ENCODE measurements at places on chromosomes 1 and 21. TPM values are rescaled to one million over a fixed set of nuclear protein-coding genes. Genes with fewer than 3 reads are reported as not detected.
A peak's percentile ranks its signal among the peaks of the same experiment; 100 is the strongest.

- no peak for DNase-seq
These were observed 62.4 kb upstream of the RAB4A start for GRCh38 chr1:229208481-229208880.

DNA sequence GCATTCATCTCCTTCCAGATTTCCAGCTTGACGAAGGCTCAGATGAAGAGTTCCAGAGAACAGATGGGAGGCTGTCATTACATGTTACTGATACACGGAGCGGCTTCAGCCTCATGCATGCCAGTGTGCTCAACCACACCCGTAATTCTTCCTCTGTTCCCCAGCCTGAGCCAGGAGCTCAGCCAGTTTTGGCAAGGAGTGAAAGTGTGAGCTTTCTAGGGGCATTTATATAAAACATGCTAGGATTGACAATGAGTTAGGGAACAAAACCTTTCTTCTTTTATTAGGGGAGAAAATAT lies 290.4 kb upstream of the PLXNA2 start:
- DNase-seq = no peak

DNA sequence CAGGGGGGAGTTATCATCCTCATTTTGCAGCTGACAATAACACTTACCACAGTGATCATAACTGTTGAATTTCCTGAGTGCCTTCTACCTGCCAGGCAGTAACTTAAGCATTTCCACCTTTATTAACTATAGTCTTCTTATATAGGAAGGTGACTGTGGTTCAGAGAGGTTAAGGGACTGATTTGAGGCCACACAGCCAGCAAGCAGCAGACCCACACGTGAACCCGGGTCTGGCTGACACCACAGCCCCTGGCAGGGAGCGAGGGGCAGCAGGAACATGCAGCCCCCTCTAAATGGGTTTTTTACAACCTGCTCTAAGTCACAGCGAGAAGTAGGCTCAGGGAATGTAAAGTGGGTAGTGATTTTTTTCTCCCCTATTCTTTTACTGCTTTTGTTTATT lies 248.2 kb downstream of the KAZN start:
- no peak for DNase-seq

Gene KRTAP8-1
- not detected for total RNA-seq

- no peak for DNase-seq
These were observed 11.9 kb upstream of the PAQR6 start for GRCh38 chr1:156259805-156260204.

GRCh38 chr1:151991663-151992302 lies 1.9 kb downstream of the S100A10 start:
- DNase-seq = no peak

Gene IVL
- total RNA-seq = under 0.01 TPM

DNA sequence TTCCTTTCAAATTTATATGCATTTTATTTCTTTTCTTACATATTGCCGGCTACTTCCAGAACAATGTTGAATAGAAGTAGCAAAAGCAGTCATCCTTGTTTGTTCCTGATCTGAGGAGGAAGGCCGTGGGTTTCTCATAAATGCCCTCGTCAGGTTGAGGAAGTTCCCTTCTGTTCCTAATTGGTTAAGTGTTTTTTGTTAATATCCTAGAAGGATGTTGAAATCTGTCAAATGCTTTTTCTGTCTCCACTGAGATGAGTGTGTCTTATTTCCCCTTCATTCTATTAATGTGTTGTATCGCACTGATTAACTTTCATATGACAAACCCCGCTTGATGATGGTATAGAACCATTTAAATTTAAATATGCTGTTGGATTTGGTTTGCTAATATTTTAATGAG lies 15.4 kb downstream of the TTLL10 start:
- no peak for DNase-seq

Gene MOV10
- 60.3 TPM for total RNA-seq

- no peak for DNase-seq
These were observed 274.5 kb downstream of the S1PR1 start for GRCh38 chr1:101511202-101511891.

Gene AURKAIP1
- 129 TPM for total RNA-seq

- DNase-seq = no peak
These were observed 1.8 kb upstream of the MEX3A start for GRCh38 chr1:156083800-156084790.

DNA sequence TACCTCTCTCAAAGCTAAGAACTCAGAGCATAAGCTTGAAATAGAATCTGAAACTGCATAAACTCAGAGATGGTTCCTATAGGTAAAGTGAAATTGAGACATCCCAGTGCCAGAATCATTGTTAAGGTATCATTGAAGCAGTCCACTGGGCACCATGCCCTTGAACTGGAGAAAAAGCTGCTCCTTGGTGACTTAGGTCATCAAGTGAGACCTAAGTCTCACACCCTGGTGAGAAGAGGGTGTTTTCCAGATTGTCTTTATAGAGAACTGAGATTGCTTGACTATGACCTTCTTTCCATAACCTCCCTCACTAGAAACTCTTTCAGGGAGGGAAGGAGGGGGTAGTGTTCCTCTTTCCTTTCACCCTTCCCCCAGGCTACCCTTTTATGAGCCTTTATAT lies 9.4 kb upstream of the ATP6V1G3 start:
- DNase-seq = no peak

- DNase-seq = no peak
These were observed 7.2 kb downstream of the AGMAT start for GRCh38 chr1:15577691-15578090.

DNA sequence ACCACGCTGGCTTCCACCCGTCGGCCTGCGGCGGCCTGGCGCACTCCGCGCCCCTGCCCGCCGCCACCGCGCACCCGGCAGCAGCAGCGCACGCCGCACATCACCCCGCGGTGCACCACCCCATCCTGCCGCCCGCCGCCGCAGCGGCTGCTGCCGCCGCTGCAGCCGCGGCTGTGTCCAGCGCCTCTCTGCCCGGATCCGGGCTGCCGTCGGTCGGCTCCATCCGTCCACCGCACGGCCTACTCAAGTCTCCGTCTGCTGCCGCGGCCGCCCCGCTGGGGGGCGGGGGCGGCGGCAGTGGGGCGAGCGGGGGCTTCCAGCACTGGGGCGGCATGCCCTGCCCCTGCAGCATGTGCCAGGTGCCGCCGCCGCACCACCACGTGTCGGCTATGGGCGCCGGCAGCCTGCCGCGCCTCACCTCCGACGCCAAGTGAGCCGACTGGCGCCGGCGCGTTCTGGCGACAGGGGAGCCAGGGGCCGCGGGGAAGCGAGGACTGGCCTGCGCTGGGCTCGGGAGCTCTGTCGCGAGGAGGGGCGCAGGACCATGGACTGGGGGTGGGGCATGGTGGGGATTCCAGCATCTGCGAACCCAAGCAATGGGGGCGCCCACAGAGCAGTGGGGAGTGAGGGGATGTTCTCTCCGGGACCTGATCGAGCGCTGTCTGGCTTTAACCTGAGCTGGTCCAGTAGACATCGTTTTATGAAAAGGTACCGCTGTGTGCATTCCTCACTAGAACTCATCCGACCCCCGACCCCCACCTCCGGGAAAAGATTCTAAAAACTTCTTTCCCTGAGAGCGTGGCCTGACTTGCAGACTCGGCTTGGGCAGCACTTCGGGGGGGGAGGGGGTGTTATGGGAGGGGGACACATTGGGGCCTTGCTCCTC lies 1.9 kb downstream of the OLIG2 start:
- DNase-seq = no peak

GRCh38 chr1:19812875-19813642 lies 2.0 kb downstream of the RNF186 start:
- DNase-seq = no peak

Gene CD84
- total RNA-seq = not detected

GRCh38 chr1:42040159-42040558 lies 113.1 kb upstream of the GUCA2B start:
- DNase-seq = no peak

- DNase-seq = no peak
These were observed 27.0 kb upstream of the ZFP69B start for GRCh38 chr1:40423264-40423642.

- no peak for DNase-seq
These were observed 90.4 kb downstream of the APP start for GRCh38 chr21:26080211-26080610.

GRCh38 chr1:54577612-54578011 lies 29.6 kb downstream of the ACOT11 start:
- peak; percentile 32 for DNase-seq

- no peak for DNase-seq
These were observed 11.4 kb upstream of the TBX15 start for GRCh38 chr1:118999348-119000071.

- no peak for DNase-seq
These were observed 10.7 kb upstream of the GPR25 start for GRCh38 chr1:200861937-200862647.

Gene C1orf226
- 1.4 TPM for total RNA-seq

GRCh38 chr1:27274204-27274603 lies 39.8 kb downstream of the WDTC1 start:
- no peak for DNase-seq

GRCh38 chr1:201481004-201481380 lies 12.0 kb upstream of the PHLDA3 start:
- no peak for DNase-seq

Gene CNST
- total RNA-seq = 14.2 TPM

Gene OR2L2
- not detected for total RNA-seq

Gene KCNJ10
- not detected for total RNA-seq

DNA sequence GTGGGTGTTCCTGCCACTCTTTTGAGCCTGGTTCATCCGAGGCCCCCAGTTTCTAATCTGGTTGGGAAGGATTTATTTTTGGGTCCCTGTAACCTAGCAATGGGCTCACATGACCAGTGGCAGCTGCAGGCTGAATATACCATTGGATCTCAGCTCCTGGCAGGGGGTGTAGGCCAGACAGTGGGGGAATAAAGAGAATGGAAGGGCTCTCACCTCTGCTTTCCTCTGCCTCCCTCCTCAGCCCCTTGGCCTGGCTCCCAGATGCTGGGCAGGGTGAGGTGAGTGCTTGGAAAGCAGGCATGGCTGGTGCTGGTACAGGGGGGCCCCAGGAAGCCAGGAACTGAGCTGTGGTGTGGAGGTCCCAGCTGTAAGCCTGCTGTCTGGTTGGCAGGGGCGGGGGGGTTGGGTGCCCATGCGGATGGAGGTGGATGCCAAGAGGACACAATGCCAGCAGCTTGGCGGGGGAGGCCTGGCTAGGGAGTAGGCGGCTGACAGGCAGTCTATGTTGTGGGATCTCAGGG lies 3.6 kb upstream of the GPR61 start:
- no peak for DNase-seq

Gene NEXN
- 4.4 TPM for total RNA-seq

DNA sequence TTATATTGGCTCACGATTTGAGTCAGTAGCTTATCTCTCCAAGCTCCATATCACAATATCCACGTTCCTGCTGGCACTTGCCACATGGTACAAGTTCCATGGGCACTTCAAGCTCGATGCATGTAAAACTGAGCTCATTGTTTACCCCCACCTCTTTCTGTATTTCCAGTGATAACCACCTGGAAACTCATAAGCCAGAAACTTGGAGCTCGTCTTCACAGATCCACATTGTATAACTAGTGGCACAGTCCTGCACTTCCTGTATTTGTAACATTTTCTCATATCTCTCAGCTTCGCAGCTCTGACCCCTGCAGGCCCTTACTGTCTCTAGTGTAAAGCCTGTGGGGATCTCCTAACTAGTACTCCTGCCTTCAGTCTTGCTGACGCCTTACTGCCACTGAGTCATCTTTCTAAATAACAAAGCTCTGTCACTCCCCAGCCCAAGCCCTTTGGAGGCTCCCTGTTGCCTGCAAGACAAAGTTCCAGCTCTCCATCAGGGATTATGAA lies 6.5 kb upstream of the C2CD4D start:
- no peak for DNase-seq

GRCh38 chr21:44281801-44282200 lies 3.9 kb upstream of the AIRE start:
- no peak for DNase-seq

Gene SYDE2
- 4.0 TPM for total RNA-seq

GRCh38 chr1:15017120-15017519 lies 136.4 kb upstream of the TMEM51 start:
- no peak for DNase-seq

Gene ADCY10
- not detected for total RNA-seq

Gene TBX15
- total RNA-seq = 0.04 TPM

DNA sequence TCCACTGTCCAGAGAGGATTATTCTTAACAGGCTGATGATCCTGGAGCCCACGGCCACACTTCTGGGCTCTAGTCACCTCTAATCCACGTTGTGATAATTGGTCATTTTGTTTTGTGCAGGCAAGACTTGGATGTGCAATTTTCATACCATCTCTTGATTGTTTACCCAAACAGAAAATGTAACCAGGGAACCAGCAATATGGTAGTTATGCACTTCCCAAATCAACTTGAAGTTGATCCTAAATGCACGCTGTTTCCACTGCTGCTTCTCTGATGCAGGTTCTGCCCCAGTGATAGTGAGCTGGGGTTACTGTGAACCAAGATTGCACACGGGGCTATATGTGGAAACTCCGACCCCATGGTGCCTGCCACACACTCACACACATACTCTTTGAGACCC lies 14.7 kb upstream of the KCNJ15 start:
- DNase-seq = no peak

DNA sequence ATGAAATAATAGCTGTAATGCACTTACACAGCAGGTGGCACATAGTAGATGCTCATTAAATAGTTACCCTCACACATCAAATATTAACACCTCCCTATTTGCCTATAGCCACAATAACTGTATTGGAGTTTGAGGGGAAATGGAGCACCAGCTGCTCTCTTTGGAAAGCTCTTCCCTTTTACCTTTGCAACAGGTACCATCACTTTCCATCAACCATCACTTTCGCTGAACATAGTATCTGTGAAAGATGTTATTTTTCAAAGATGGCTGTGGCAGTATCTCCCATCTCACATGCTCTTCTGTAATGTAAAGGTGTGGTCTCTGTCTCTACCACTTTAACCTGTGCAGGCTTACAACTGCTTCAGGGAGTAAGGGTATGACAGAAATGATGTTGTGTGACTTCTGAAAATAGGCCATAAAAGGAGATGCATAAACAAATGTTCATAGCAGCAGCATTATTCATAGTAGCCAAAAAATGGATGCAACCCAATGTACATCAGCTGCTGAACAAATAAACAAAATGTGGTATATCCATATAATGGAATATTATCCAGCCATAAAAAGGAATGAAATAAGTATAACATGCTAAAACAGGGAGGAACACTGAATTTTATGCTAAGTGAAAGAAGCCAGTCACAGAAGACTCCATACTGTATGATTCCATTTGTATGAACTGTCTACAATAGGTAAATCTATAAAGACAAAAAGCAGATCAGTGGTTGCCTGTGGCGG lies 288.3 kb downstream of the AKT3 start:
- no peak for DNase-seq

DNA sequence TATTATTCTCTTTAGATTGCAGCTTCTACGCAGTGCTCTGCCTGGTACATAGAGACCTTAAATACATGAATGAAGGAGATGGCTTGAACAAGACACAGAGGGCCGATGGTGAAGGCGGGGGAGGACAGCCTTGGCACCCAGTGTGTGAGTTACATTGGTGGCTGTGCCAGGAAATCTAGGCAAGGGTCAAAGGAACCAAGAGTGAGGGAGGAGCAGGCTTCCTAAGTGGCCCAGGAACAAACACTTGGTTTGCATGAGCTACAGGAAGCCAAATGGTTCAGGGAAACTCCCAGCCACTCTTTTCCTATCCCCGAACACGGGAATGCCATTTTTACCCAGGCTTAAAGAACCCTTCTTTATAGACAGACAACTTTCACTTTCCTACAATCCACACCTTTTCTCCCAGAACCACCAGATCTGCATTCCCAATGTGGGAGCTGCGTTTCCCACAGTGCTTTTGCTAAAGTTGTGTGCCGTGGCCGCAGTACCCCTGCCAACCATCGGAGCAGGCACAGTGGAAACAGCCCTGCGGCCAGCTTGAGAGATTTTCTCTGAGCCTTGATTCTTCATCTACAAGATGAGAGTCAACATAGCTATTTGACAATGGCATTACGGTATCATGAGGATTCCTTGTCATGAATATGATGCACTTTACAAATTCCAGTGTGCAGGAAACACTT lies 3.5 kb upstream of the CLEC20A start:
- no peak for DNase-seq

Gene SPATA6
- total RNA-seq = 1.6 TPM

Data from pulmonary artery endothelial cell (primary cell).